Hematopoietic multipotent progenitor cell treated with erythropoietin and hydrocortisone succinate and interleukin-3 and kit ligand, for 8 days (in vitro differentiated cells): ENCODE measurements at places on chromosomes 6 and 20.

DNA sequence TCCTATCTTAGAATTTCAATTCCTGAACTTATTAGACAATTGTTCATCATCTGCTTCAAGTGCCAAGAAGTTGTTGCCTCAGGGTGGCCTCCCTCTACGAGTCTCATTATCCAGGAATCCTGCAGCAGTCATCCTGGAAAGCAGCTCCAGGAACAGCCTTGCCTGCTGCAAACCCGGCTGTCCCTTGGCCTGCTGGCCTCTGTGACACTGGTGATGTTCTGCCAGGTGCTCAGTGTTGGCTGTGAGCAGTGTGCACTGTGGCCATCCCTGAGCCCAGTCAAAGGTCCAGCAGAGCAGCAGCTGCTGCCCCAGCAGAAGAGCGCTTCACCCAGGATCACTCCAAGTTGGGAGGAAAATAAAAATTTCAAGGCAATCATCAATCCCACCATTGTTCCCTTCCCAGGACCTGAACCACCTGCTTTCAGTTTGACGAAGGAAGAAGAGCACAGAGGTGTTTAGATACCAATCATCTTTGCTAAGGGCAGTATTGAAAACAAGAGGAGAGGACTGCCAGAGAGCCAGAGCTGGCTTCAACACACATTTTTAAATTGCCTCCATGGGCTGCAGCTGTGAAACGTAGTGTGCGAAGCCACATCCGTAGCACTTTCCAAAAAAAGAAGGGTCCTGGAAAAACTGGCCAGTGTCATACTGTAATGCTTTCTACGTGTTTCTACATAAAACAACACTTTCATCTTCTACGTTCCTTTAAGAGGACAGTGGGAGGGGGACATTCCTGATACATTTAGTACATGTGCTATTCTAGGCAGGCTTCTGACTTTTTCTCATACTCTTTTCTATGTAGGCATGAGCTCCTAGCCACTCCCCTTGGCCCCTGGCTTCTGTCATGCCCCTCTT is 7.2 kb upstream of the FAM50B start:
- DNase-seq, result no peak

- DNase-seq, result no peak
These were observed 592.4 kb downstream of the RFPL4B start for GRCh38 chr6:112939563-112939962.

GRCh38 chr6:148347441-148348054 is 4.9 kb downstream of the SASH1 start:
- DNase-seq, result no peak

GRCh38 chr6:146369866-146370265 is 173.8 kb upstream of the RAB32 start:
- no peak for DNase-seq

GRCh38 chr20:25081065-25081729 is 744 bp downstream of the VSX1 start:
- DNase-seq, result no peak

DNA sequence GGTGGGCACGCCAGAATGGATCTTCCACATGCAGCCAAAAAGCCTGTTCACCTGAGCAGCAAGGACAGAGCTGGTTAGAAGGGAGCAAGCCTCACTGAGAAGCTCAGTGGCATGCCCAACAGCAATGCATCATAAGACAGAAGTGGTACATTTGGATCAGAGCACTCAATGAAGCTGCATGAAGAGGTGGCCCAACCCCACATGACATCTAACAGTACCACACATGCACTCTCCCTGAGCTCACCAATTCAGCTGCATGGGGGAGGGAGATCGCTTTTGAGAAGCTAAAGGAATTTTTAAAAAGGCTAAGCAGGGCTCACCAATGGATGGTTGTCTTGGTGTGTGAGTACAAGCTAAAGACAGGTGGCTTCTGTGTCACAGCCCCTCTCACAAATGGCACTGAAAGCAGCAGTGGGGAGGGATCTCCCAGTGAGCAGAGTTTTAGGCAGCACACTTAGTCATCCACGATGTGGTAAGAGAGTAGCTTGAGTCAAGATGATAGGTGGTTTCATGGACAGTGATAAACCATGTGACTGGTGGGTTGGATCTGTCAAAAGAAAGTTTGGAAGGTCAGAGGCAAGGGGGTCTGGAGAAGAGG is 166.6 kb upstream of the TAB2 start:
- no peak for DNase-seq

GRCh38 chr6:45572833-45573232 is 195.1 kb upstream of the SUPT3H start:
- DNase-seq, result no peak

DNA sequence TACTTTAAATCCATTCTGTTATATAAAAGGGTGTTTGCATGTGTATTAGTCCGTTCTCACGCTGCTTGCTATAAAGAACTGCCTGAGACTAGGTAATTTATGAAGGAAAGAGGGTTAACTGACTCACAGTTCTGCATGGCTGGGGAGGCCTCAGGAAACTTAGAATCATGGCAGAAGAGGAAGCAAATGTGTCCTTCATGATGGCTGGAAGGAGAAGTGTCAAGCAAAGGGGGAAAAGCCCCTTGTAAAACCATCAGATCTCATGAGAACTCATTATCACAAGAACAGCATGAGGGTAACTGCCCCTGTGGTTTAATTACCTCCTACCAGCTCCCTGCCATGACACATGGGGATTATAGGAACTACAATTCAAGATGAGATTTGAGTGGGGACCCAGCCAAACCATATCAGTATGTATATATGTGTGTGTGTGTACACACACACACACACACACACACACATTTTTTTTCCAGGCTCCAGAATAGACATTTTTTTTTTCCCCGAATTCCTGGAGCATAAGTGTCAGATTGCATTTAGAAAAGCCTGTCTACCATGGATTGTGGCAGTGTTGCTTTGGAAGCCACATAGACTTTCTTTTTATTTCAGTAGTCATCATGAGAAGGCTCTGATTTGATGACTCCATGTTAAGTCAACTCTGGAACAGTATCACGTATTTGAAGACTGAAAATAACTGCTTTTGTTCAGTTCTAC is 31.5 kb downstream of the KDM1B start:
- DNase-seq, result no peak
